ENCODE measurements at places on chromosomes 11 and 22.

DNA sequence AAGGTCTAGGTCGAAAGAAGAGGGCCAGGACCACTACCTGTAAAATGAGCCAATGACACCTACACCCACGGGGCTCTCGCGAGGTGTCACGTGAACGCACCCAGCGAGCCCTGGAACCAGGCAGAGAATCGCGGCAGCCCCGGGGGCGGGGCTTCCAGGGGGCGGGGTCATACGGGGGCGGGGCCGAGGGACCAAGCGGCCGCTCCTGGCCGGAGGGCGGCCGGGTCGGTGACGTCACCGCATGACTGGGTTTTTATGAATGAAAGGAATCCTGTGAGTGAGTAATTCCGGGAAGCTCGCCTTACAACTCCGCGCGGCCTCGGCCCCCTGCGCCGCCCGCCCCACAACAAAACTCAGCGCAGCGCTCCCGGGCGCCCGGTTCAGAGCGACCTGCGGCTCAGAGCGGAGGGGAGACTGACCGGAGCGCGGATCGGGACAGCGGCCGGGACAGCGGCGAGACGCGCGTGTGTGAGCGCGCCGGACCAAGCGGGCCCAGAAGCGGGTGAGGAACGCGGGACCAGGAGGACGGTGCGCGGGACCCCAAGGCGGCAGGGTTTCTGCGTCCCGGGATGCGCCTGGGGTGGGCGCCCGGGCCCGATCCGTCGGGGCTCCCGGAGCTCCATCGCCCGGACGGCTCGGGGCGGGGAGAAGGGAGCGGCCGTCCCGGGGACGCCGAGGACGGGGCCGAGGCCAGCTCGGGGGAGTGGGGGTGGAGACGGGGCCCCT, at the start of gene MAFF:
Gene MAFF, plus strand, starts transcription at position 284 of the 726 bp plus-strand sequence. CDS start 11,860 bp downstream, outside the sequence.
- DNase-seq = peak; percentile 77

DNA sequence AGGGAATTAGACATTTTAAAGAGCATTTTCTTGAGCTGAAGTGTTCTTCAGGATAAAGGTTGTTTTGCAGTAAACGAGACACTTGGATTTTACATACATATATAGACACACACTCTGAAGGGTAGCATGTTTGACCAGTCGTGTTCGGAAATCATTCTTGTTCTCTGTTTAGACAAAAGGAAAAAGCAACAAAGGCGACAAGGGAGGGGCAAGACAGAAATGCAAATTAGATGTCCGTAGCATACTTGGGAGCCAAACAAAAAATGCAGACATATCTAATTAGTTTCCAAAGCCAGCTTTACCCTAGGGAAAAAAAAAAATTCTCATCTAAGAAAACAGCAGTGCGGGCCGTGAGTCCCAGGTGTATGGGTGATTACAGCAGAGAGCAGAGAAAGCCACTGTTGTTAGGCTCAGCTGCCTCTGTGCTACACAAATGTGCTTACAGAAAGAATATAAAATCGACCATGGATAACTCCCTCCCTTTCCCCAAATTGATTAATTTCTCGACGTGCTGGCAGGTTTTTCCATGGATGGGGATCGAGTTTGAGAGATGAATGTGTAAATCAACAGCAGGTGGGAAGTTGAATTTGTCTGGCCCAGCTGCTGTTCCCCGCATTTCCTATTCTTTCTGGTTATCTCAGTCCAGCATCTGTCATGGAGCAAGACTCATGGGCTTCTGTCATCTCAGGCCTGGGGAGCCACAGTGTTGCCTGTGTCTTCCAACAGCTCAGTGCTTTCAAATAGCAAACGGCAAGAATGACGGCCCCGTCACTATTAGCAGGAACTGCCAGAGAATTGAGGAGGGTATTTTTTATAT, 176.5 kb upstream of the TTC12 start:
- no peak for DNase-seq

GRCh38 chr11:127674754-127675153, 674.2 kb upstream of the KIRREL3 start:
- DNase-seq = no peak

GRCh38 chr11:115751243-115752015, 247.2 kb upstream of the CADM1 start:
- no peak for DNase-seq

DNA sequence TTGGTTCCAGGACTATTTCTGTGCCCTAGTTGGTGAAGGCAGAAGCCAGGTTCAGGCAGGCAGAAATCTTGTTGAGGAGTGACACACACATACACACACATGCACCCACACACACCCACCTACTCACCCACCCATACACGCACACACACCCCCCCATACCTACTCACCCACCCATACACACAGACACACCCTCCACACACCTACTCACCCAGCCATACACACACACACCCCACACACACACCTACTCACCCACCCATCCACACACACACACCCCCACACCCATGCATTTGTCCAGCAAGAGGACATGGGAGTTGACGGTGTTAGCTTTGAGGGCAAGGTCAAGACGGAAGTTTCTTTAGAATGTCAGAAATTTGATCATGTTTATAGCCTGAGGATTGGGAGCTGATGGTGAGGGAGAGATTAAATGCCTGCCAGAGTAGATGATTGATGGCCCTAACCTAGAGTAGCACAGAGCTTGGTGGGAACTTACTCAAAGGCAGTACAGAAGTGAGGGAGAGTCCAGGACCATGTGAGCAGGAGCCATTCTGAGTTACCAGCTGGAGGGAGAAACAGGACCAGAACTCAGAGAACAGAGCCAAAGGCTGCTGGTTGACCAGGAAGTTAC, 68.9 kb downstream of the CYB5R2 start:
- no peak for DNase-seq

- no peak for DNase-seq
Measured at GRCh38 chr11:36931139-36931538, 333.1 kb upstream of the RAG2 start.

GRCh38 chr11:127392575-127392974, 392.0 kb upstream of the KIRREL3 start:
- DNase-seq = no peak
